ENCODE measurements at places on chromosomes 4 and X.

- no peak for DNase-seq
These were observed 100.9 kb upstream of the ATP6AP2 start for GRCh38 chrX:40479777-40480318.

- DNase-seq, result no peak
These were observed 31.5 kb upstream of the STOX2 start for GRCh38 chr4:183873409-183874185.

DNA sequence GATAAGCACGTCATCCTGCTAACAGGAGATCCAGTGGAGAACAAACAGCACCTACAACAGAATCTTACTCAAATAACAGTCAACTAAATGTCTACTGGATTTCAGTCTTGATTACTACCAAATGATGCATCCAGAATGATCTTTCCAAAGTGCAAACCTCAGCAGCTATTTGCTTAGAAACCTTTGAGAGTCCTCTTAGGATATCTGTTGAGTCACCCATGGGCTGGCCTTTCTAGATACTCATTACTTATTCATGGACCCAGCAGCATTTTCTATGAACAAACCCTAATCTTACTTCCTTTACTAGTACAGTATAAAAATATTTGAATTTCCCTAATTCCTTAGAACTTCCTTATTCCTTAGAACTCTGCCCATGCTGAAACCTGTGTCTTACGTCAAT, 118.5 kb upstream of the PABPC4L start:
- no peak for DNase-seq

- DNase-seq, result no peak
These were observed 71.0 kb downstream of the STARD8 start for GRCh38 chrX:68718443-68718820.

GRCh38 chr4:151715881-151716280, 44.9 kb downstream of the GATB start:
- DNase-seq, result no peak

DNA sequence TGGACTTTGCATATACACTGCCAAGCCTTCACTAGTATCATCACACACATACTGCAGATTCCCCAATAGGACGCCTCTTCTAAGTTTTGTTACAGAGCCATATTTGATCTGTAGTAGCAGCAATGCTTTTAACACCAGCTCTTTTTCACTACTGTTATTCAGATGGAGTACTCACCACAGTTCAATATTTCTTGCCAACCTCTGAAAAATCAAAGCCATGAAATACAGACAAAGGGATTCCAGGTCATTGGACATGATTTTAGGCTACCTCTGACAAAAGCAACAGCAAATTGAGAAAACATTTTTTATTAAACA, 390.7 kb upstream of the ADGRL3 start:
- DNase-seq, result no peak

GRCh38 chr4:101122019-101122418, 225.3 kb downstream of the PPP3CA start:
- no peak for DNase-seq

- DNase-seq, result no peak
These were observed 58.7 kb downstream of the CYTL1 start for GRCh38 chr4:4960574-4960973.

GRCh38 chrX:93120805-93121204, 552.6 kb downstream of the NAP1L3 start:
- no peak for DNase-seq

GRCh38 chr4:3657902-3658529, 108.2 kb upstream of the ADRA2C start:
- DNase-seq, result no peak

- DNase-seq, result no peak
These were observed 84.7 kb upstream of the CBR4 start for GRCh38 chr4:169094656-169095231.

DNA sequence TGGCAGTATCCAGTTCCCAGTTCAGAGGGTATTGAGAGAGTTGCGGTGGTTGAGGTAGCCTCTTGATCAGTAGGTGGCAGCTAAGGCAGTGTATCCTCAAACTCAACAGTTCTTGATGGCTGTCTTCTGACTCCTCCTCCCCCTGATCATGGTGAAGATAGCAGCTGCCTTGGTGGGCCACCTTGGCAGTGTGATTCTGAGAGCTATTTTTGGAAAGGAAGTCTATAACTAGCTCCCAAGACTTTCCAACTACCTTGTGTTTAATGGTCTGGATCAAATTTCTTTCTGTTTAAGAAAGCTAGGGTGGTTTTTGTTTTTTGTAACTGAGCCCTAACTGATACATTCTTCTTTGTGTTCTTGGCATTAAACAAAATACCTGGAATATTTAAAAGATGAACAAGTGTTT, 10.5 kb upstream of the TBC1D19 start:
- DNase-seq, result peak; percentile 10

DNA sequence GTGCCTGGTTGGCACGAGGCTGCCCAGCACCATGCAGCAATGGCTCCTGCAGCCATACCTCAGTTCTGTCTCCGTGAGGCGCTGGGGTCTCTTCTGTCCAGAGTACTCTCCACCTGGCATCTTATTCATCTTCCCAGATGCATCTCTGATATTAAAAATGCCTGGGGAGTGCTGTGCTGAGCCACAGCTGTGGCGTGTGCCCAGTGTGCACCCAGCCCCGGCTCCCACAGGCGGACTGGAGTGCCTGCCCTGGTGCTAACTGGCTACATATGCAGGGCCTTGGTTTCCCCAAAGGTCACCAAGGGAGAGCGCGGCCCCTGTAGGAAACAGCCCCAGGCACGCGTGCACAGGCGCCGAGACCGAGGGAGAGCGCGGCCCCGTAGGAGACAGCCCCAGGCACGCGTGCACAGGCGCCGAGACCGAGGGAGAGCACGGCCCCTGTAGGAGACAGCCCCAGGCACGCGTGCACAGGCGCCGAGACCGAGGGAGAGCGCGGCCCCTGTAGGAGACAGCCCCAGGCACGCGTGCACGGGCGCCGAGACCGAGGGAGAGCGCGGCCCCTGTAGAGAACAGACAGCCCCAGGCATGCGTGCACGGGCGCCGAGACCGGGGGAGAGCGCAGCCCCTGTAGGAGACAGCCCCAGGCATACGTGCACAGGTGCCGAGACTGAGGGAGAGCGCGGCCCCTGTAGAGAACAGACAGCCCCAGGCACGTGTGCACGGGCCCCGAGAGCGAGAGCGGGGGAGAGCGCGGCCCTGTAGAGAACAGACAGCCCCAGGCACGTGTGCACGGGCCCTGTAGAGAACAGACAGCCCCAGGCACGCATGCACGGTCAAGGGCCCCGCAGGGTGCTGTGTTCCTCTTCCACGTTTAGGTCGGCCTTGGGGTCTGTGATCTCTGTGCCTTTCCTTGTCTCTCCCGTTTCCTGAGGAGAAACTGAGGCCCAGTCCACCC, 14.5 kb downstream of the TMEM175 start:
- DNase-seq, result peak; percentile 61

Data from H7 (cell line).